Psoas muscle (tissue), 8 donors: ENCODE measurements at places on chromosomes 2 and 18. TPM values are rescaled to one million over a fixed set of nuclear protein-coding genes. Genes with fewer than 3 reads are reported as not detected.

- DNase-seq = no peak
Observed at GRCh38 chr2:197201874-197202273, 108.7 kb downstream of the ANKRD44 start.

GRCh38 chr2:120227111-120227991 lies 4.2 kb upstream of the TMEM185B start:
- no peak for DNase-seq

GRCh38 chr2:136957044-136957443 lies 191.7 kb downstream of the THSD7B start:
- no peak for DNase-seq

- no peak for DNase-seq
Observed at GRCh38 chr2:42999856-43000241, 207.5 kb upstream of the HAAO start.

- DNase-seq = no peak
Observed at GRCh38 chr18:9404565-9405060, 70.0 kb downstream of the TWSG1 start.

DNA sequence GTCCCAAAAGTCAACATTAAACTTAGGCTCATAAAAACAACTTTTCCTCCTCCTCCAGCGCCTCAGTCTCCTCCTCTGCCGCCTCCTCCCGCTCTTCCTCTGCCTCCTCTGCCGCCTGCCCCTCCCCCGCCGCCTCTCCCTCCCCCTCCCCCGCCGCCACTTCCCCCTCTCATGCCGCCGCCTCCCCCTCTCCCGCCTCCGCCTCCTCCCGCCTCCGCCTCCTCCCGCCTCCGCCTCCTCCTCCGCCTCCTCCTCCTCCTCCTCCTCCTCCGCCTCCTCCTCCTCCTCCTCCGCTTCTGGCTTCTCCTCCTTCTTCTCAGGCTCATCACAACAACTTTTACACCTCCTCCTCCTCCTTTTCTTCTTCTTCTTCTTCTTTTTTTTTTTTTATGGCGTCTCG lies 599.9 kb downstream of the TMEM182 start:
- no peak for DNase-seq

GRCh38 chr2:62222674-62223073 lies 26.8 kb downstream of the B3GNT2 start:
- no peak for DNase-seq

- no peak for DNase-seq
Observed at GRCh38 chr2:113178069-113178746, 4.4 kb downstream of the PSD4 start.

DNA sequence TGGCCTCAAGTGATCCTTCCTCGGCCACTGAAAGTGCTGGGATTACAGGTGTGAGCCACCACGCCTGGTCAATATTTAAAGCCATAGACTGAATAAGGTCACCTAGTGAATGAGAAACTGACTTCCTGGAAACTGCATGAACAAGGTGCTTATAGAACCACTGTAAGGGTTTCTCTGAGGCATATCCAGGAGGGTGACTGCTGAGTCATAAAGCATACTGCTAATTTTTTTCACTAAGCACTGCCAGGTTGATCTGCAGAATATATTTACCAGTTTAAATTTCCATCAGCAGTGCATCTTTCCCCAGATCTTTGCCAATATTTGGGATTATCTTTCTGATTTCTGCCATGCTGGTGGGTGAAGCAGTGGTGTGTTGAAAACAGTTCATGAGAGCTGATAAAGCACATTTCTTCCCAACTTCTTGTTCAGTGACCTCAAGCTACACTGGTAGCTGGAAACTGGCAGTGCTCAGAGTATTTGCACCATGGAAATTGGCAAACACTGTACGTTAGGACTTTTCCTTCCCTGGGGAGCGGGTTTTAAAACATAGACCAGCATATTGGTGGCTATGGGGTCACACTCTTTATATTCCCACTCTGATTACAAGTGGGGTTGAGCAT lies 4.2 kb upstream of the CLIP4 start:
- no peak for DNase-seq

GAL3ST2 gene
- not detected for total RNA-seq

MC2R gene
- total RNA-seq = not detected

TEKT4 gene
- 0.19 TPM for total RNA-seq

MC5R gene
- total RNA-seq = not detected

UGT1A10 gene
- not detected for total RNA-seq
